ENCODE measurements at places on chromosomes 11 and 22.

- no peak for DNase-seq
Measured at GRCh38 chr11:134125507-134125906, 56.6 kb downstream of the JAM3 start.

DNA sequence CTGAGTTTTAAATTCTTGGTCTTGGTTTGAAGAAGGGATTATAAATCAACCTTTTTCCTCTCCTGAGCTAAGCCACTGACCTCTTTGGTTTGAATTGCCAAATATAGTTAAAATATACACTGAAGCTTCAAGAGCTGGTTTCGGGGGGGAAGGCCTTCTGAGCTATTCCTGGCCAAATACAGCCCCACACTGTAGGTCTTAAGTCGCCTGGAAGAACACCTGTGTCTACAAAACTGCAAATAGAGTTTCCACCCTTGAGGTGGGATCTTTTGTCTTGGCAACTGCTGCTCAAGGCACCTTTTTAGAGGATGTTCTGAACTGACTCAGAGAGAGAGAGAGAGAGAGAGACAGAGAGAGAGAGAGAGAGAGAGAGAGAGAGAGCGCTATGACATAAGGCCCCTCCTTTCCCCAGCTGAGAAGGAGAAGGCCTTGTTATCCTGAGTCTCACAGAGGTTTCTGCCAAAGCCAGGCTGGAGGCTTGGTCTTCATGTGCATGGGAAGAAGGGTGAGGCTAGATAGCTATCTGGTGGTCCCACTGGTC is 5.5 kb downstream of the ADM start:
- DNase-seq = no peak

- no peak for DNase-seq
Measured at GRCh38 chr11:64231546-64231945, 1.2 kb downstream of the DNAJC4 start.

GRCh38 chr22:48717883-48718817 is 1109.5 kb downstream of the BRD1 start:
- DNase-seq = no peak

DNA sequence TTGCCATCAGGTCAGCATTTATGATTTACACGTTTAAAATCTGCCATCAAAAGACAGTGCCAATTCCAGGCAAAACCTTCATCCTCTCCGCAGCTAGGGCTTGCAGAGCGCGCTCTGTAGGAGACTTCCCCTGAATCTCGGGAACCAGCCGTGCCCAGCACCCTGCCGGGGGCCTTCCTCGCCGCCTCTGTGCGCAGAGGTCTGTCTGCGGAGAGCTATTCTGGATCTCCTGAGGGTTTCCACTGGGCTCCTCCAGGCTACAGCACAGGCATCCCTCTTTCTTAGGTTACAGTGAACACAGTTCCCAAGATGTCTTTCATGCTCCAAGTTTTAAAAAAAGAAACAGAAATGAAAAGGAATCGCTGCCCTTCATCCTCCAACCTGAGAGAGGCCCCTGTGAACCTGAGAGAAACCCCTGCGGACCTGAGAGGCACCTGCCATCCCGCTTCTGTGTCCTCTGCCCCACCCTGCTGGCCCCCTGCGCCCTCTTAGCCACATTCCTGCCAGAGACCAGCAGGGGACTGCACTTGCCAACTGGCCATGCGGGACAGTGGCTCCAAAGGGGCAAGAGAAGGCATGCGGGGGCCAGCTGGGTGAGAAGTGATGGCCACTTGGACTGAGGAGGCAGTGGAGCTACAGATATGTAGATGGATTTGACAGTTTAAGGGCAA is 16.1 kb downstream of the TP53AIP1 start:
- no peak for DNase-seq

DNA sequence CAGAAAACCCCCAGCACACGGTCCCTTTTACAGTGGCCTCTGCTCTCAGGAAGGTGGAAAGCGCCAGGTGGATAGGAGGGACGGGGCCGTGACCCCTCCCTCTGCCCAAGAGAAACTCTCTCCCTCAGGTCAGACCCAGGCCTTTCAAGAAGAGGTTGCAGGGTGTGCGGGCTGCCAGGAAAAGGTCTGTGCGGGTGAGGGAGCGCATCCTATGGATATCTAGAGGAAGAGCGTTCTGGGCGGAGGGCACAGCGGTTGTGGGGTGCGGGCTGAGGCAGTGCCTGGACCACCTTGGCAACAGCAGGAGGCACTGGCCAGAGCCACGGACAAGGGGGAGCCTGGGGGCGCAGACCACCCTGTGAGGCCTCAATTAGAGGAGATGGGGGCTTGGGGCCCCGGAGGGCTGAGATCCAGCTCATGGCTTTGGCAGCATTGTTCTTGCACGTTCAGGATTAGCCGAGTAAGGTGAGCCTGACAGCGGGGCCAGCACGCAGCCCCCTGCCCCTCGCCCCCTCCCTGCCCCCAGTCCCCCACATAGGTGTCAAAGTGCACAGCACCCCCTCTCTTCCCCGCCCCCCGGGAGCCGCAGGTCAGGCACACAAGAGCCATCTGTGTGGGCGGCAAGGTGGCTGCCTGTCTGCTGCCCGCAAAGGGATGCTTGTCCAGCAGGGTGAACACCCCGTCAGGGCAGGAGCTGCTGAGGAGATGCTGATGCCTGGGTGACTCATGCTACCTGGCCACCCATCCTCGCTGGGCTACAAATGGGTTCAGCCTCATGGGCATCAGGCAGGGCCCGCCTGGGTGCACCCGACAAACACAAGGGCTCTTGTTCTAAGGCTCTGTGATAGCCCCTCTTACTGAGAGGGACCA is 92.8 kb upstream of the KCNQ1OT1 start:
- DNase-seq = no peak

GRCh38 chr22:45180146-45180679 is 16.5 kb downstream of the NUP50 start:
- DNase-seq = no peak

- DNase-seq = no peak
Measured at GRCh38 chr22:29165321-29166060, 40.2 kb upstream of the EMID1 start.

DNA sequence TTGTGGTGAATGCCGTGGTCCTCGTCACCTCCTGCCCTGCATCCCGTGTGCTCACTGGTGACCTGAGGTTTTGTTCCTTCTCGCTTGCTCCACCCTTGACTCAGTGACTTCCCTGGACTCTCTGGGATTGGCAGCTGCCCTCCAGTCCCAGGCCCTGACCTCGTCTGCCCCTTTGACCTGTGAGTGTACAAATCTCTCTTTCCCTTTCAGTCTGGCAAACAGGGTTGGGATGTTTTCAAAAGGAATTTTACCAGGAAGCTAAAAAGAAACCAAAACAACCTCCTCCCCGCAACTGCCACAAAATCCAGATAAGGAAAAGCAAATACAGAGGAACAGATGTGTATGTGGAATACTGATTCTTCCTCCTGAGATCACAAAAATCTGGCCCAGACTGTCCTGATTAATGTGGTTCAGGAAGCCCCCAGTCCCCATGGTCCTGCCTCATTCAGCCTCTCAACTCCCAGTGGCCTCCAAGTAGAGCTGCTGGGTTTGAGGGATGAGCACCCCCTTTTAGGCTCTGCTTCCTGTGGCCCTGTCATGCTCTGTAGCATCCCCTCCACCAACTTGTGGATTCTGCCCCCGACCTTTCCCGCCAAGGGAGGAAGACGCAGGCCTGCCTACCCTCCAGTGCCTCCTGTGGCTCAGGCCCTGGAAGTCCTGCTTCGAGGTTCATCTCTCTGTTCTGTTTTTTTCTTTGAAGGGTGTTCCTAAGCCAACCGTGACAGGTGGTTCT is 15.2 kb downstream of the ROBO4 start:
- DNase-seq = no peak

DNA sequence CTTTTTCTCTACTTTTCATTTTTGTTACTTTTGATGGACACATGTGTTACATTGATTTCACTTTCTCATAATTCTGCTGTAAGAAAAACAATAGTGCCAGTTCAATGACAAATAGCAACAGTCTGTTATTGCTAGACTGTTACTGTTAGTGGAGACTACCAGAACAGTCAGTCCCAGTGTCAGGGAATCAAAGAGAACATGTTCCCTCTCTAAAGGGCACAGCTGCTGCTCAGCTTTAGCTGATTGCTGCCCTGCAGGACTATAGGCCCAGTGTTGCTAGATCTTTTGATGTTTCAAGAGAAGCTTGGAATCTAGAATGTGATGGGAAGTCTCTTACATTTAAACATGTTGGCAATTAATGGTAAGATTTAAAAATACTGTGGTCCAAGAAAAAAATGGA is 3.4 kb downstream of the BIRC3 start:
- no peak for DNase-seq

- no peak for DNase-seq
Measured at GRCh38 chr22:30301995-30302809, 12.9 kb upstream of the CASTOR1 start.

- DNase-seq = no peak
Measured at GRCh38 chr22:47084226-47084625, 321.8 kb downstream of the TBC1D22A start.

Measured in activated T-cell treated with anti-CD3 and anti-CD28 coated beads for 24 hours (primary cell).